Stimulated activated CD8-positive, alpha-beta memory T cell treated with anti-CD3 and anti-CD28 coated beads, Interleukin-15, amount 100 ng/mL, for 1 hour (primary cell): ENCODE measurements at places on chromosomes 13 and 19.

GRCh38 chr19:39277598-39277997, 9.4 kb downstream of the IFNL2 start:
- DNase-seq = no peak

DNA sequence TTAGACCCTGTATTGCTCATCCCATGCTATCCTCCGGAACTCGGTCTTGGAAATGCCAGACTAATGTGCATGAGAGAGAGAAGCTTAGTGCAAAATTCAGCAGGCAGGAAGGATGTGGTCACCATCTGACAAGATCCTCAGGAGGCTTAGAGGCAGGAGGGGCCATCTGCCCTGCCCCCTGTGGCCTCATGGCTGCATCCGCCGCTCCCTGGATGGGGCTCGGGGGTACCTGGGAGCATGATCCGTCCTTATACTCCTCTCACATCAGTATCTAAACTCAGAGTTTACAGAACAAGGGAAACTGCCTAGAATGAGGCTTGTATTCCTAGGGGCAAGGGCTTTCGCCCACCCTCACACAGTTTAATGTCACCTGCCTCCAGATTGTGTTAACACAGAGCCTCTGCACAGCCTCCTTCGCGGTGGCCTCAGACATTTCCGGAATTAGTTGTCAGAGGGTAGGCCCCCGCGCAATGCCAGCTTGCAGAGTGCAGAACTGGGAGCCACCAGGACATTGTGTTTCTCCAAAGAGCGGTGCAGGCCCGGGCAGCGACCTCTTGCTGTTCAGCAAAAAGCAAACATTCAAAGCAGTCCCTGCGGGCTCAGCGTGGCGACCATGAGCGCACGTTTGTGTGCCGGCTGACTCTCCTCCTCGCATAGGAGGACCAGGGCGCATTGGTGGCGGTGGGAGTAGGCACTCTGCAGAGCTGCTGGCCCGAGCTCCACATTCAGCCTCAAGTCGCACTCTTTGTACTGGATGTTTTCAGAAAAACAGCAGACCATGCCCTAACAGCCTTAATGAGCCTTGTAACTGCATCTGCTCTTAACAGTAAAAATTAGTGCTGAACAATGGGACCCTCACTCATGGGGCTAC, 39.1 kb downstream of the GPR12 start:
- peak; percentile 4 for DNase-seq

- peak; percentile 10 for DNase-seq
Measured at GRCh38 chr19:56076498-56076897, 44.6 kb downstream of the ZNF787 start.

GRCh38 chr19:13814550-13814949, 19.3 kb downstream of the ZSWIM4 start:
- no peak for DNase-seq
